Stimulated activated naive B cell treated with anti-CD40 and anti-IgM and Interleukin-4, amounts not matched to agents 10 μg/mL and 1 μg/mL and 100 μg/mL, for 72 hours (primary cell): ENCODE measurements at places on chromosomes 7 and 10.
A peak's percentile ranks its signal among the peaks of the same experiment; 100 is the strongest.

DNA sequence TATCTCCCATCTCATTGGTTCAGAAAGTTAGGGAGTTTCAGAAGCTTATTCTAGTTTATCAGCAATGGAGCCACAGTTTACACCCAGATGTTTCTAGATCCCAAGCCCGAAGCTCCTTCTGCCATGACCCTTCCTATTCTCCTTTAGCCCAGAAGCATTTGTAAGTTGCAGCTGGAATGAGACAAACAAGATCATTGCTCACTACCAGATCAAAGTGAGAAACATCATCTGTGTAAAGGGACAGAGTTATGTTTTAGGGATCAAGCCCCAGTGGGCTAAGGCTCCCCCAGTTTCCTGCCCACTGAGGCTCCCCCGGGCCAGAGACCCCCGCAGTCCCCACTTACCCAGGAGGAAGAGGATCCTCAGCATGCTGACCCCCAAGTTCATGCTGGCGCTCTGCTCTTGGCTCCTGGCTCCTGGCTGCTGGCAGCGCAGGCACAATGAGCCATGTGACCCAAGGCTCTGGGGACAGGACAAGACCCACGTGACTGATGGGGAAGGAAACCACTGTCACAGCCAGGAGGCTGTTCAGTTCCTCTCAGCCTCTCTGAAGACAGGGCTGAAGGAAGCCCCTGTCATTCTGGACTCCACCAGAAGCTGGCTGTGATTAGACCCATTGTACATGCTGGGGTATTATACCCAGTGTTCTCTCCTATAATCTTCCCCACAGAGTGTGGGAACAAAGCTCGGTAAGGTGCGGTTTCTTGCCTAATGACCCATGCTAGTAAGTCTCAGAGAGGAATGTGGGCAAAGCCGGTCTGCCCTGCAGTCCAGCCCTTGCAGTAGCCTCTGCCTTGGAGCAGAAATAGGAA, at the start of gene TMEM273:
Gene TMEM273 (minus strand): TSS at position 442 of the 812 bp plus-strand sequence. CDS start 55 bp downstream, at position 387.
- DNase-seq, result peak; percentile 68

DNA sequence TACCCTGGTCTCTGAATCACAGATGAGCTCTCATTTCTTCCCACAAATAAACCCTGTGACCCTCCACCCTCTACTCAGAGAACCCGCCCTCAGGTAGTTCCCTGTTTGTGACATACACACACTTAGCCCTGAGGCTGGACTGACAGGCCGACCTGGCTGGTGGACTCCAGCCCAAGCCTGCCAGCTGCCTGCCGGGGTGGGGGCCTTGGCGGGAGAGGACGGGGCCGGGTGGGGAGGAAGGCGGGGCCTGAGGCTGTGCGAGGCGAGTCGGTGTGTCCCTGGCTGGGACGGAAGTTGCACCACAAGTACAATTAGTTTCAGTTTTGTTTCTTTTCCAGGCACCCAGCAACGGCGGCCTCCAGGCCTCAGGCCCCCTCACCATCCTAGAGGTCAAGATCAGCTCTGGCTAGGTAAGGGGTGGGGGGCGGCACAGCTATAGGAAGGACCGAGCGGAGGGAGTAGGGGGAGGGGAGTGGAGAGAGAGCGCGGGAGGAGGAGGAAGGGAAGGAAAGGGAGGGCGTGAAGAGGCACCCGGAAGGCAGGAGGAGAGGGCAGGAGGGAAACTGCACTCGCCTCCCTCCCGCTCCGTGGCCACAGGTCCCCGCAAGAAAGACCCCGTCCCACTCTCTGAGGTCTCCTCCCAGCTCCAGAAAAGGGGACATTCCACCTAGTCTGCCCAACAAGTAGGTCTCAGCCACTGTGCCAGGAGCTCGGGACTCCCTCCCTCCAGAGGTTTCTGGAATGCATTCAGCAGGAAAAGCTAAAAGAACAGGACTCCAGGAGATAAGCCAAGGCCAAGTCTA, at the start of gene TRIM56:
Gene TRIM56 (plus strand): TSS at position 320 of the 803 bp plus-strand sequence. CDS start 1,832 bp downstream, outside the sequence.
- peak; percentile 63 for DNase-seq

DNA sequence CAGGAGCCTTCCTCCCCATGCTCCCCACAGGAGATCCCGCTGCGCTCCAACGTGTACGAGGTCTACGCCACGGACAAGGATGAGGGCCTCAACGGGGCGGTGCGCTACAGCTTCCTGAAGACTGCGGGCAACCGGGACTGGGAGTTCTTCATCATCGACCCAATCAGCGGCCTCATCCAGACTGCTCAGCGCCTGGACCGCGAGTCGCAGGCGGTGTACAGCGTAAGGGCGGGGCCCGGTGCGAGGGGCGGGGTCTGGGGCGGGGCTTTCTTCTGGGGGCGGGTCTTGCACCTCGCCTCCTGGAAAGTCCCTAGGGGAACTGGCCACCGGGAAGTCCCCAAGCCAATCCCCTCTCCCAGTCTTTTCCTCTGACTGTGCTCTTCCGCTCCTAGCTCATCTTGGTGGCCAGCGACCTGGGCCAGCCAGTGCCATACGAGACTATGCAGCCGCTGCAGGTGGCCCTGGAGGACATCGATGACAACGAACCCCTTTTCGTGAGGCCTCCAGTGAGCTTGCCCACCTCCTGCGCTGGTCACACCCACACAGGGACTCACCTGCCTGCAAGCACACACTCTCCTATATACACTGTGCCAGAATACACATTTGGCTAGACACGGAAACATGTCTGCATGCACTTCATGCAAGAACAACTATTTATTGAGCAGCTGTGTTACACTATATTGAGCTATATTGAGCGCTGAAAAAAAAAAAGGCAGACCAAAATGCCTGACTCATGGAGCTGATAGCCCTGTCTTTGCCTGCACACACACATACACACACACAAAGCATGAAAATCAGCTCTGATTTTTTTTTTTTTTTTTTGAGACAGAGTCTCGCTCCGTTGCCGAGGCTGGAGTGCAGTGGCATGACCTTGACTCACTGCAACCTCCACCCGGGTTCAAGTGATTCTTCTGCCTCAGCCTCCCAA, 32.7 kb upstream of the VSIR start:
- no peak for DNase-seq

GRCh38 chr7:20199015-20199737, 18.0 kb downstream of the MACC1 start:
- DNase-seq, result peak; percentile 75

- DNase-seq, result no peak
Observed at GRCh38 chr7:1666317-1666822, 3.7 kb upstream of the ELFN1 start.

- DNase-seq, result no peak
Observed at GRCh38 chr7:17362439-17363105, 64.1 kb downstream of the AHR start.

GRCh38 chr7:91270372-91270771, 6.1 kb downstream of the FZD1 start:
- no peak for DNase-seq

DNA sequence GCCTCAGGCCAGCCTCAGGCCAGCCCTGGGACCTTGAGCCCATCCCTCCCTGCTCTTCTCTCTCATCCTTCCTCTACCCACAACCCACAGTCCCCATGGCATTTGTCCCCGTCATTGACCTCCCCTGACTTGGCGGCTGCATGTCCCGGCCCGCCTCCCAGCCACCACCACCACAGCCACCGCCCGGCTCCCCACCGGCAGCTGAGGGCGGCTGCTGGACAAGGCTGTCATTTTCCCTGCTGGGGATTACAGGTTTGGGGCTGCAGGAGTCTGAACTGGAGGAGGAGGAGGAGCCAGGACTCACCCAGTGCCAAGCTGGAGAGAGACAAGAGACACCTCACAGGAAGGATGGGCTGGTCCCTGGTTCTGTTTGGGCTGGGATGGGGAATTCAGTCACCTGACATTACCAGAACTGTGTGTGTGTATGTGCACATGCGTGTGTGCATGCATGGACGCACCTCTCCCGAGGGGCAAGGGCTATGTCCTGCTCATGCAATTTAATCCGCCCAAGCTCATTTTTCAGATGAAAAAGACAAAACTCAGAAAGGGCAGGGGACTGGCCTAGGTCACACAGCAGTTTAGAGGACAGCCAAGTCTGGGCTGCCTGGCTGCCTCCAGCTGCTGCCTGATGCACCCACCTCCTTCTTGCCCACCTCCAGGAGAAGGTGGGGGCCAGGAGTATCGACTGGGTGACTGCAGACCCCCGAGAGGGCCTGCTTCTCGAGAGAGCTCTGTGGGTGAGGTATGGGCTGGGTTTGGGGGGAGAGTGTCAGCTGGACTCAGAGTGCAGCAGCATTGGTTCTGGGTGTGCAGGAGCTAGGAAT, 113.1 kb downstream of the ZMIZ1 start:
- no peak for DNase-seq

GRCh38 chr7:37211097-37211880, 237.4 kb downstream of the ELMO1 start:
- no peak for DNase-seq

GRCh38 chr10:5355594-5356301, 9.0 kb upstream of the UCN3 start:
- no peak for DNase-seq

DNA sequence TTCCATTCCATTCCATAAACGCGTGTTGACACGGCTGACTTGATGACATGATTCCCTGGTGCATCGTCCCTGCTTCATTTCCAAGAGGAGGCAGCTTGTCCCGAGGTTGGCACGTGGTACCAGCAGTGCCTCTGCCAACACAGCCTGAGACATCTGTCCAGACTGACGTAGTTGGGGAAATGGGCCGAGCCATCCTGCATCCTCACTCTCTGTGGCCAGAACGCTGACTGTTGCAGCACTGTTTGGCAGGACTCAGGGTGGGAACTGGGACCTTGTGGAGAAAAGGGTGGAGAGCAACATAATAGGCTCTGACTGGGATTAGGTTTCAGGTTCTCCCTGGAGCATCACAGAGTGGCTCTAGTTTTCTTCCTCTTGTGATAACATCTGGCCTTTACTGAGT, 118.6 kb upstream of the BTBD16 start:
- no peak for DNase-seq

GRCh38 chr10:107144490-107144889, 20.0 kb downstream of the SORCS1 start:
- no peak for DNase-seq

DNA sequence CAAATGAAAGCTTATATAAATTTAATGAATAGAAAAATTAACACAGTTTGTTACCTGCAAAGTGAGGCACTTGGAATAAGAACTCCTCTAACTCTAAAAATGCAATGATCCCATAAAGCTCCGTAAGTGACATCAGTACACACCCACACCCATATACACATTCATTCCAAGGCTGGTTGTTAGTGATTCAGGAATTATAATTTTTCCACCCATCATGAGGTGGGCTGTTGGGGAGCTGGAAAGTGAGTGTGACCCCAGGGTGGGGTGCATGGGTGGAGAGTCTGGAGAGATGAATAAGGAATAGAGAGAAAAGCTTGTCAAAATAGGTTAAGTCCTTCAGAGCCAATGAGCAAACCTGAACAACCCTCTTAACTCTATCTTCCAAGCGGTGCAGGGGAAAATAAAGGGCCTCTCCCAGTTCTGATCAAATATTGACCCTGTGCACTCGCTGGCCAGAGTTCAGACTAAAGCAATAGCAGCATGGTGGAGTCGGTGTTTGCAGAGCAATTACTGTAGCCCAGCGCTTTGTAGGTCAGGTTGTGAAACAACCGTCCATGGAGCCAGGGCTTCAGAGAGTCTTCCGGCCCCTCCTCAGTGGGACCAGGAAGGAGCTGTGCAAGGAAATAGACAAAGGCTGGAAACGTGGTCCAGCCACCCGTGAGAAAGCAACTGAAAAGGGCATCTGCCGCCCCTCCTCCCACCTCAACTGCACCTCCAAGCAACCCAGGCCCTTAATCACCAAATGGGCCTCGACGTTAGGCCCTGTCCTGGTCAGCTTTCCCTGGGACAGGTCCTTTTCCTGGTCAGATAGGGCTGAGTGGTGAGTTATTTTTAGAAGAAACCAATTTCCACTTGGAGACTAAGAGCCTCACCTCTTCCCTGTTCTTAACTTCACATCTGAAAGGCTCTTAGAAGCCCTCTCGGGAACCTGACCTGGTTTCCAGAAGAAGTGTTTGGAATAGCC, 61.2 kb downstream of the SH3PXD2A start:
- DNase-seq, result no peak

- DNase-seq, result no peak
Observed at GRCh38 chr10:6694447-6695140, 114.5 kb upstream of the PRKCQ start.

GRCh38 chr10:87053111-87053510, 33.0 kb downstream of the FAM25A start:
- DNase-seq, result no peak

- no peak for DNase-seq
Observed at GRCh38 chr10:45419676-45420025, 45.6 kb downstream of the ALOX5 start.

DNA sequence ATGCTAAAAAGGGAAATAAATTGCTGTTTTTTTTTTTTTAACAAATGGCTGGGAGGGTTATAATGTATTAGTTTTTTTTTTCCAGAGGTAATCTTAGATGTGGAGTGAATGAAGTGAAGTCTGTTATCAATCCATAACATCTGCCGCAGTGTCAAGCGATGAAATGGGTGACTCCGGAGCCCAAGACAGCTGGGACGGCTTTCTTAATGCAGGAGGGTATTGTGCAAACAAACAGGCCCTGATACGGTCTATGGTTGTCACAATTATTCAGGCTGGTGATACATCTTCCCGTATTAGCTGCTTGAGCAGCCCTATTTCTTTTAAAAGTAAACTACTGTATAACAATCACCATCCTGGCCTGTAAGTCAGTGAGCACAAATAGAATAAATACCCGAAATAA, 1231.2 kb downstream of the GATA3 start:
- no peak for DNase-seq

- peak; percentile 80 for DNase-seq
Observed at GRCh38 chr10:96720422-96721206, at the start of gene PIK3AP1. PIK3AP1 (minus strand) TSS chr10:96720514; CDS start chr10:96720394, 120 bp downstream.

DNA sequence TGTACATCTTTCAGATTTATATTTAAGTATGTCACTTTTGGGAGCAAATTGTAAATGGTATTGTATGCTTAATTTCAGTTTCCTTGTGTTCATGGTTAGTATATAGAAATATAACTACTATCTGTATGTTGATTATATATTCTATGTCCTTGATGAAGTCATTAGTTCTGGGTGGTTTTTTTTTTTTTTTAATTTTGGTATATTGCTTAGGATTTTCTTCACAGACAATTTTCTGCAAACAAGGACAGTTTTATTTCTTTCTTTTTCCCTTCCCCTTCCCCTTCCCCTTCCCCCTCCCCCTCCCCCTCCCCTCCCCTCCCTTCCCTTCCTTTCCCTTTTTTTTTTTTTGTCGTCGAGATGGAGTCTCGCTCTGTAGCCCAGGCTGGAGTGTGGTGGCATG, 430.0 kb downstream of the TYW1 start:
- no peak for DNase-seq

DNA sequence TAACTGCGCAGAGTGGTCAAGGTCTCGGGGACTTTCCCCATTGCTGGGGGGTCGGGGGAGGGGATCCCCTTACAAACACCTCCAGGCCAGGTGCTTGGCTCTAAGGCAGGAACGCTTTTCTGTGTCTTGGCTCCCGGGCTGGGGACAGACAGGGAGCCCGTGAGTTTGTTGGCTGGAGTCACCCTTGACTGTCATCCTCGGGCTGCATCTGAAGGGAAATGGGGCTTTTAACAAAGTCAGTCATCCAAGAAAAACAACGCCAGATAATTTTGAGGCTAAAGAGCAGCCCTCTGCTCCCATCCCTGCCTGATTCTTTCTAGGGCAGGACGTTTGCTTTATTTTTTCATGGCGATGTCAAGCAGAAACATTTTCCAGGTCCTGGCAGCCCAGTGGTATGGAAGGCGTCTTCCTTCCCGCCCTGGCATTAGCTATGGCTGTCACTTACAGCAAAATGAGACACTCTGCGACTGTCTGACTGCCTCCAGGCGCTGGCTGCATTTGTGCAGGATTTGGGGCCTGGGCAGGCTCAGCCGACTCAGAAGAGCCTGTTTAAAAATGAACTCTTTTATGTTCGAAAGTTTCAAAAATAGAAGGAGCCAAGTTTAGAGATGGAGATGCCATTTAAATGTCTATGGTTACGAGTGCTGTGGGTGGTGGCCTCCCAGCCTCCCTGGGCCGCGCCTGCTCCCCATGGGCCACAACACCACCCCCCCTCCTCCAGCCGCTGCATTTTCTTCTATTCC, 54.7 kb upstream of the TNS3 start:
- DNase-seq, result no peak
